ENCODE measurements at places on chromosomes 5 and 9.

DNA sequence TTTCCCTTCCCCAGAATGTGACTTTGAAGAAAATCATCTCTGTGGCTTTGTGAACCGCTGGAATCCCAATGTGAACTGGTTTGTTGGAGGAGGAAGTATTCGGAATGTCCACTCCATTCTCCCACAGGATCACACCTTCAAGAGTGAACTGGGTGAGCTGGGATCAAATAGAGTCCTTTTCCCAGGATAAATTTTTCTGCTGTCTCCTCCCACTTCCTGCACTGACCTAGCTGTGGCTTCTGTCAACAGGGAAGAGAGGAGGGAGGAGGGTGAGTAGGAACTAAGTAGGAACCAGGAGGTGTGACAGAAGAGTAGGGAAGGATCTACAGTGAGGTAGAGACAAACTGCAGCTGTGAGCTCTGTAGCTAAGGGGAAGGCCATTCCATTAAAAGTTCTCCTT, 69.3 kb downstream of the MAMDC2 start:
- DNase-seq = no peak

DNA sequence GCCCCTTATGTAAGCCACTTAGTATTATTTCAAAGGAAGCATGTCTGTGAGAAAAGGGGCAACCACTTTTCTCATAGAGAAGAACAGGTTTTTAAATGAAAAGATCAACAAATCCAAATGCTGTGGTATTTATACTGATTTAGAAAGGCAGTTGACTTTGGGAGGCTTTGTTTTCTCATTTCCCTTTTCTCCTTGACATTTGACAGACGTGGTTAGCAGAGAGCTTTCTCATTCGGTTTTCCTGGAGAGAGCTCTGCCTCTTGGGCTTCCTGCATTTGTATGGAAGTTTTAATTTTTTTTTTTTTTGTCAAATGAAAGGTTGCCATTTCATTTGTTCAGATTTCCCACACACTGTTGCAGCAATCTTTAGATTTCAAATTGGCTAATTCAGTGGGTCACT, 62.5 kb downstream of the EXOSC2 start:
- DNase-seq = no peak

GRCh38 chr5:154701181-154701580, 54.0 kb upstream of the LARP1 start:
- no peak for DNase-seq

DNA sequence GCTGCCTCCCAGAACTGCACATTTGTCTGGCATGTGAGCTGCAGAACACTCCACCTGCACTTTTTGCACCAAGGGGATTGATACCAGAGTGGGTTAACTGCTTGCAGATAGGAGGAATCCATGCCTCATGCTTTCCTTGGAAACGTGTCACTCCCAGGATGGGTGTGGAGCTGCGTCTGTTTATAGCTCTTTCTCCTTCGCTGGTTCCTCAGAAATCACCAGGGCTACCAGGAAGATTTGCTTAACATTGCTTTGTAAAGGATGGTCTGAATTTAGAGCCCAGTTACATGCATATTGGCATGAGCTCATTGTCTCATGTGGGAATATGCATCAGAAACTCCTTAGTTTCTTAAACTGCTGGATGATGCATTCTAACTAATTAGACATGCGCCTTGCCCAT, 234.6 kb downstream of the GADD45G start:
- no peak for DNase-seq

DNA sequence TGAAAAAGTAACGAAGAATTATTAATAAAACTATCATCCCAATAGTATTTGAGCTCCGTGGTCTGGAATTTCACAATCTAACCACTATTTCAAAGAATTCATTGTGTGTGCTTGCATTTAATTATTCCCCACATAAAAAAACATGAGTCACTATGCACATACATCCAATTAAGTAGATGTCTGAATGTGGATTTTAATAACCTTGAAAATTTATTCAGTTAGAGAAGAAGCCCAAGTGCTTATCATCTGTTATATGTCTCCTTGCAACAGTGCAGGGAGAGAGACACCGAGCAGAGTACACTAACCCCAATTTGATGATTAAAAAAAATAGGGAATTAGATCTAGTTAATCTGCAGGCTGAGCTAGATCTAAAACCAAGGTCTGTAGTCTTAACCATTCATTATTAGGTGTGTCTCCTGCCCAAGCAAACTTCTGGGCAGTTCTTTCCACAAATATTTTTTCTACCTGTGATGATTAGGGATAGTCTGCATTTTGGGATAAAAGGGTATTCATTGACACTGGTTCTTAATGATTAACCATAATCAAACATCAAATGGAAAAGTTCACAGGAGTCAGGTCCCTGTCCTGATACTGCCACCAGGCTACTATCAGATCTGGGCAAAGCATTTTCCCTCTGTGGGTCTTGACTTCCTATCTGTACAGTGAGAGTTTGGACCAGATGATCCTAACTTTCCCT, 164.2 kb downstream of the GRIA1 start:
- no peak for DNase-seq

DNA sequence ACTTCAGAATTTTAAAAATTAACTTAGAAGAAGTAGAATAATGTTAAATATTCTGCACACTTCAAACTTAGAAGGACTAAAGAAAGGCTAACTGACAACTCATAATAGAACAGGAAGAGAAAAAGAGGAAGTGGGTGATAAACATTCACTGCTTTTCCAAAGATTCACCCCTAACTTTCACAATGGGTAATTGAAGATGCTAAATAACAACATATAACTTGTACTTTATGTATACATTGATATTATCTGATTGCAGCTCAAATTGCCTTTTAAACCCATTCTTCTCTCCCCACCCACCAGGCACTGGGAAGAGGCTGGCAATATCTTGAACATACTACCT, 376.6 kb downstream of the EFNA5 start:
- no peak for DNase-seq

DNA sequence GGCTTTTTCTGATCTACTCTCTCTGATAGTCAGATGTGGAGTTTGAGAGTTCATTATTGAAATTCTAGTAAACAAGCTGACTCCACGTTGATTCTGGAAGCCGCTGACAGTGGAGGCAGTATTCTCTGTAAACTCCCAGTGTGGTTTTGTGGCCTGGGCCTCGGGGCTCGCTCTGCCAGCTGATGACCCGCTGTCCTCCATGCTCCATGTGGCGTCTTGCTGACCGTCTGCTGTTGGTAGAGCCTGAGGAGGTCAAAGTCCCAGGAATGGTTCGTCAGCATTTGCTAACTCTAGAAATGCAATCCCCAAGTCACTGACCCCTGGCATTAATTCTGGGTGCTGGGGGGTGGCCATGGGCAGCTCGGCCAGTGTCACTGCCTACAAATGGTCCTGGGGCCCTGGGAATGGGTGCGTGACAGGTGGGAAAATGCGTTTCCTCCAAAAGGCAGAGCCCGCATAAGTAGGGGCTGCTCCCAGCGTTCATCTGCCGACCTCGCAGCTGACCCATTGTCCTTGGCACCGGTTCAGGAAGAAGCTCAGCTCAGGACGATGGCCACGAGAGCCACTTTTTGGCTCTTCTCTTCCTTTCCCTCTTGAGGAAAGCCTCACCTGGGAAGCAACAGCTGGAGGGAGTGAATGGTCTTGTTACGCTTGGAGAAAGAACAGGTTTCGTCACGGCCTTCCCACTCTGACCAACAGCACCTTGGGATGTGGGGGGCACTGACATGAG, 55.1 kb downstream of the MRPL36 start:
- DNase-seq = no peak

GRCh38 chr9:68778635-68779034, 73.6 kb downstream of the PIP5K1B start:
- DNase-seq = no peak

- DNase-seq = no peak
These were observed 627.1 kb upstream of the WWC1 start for GRCh38 chr5:167664222-167664804.

DNA sequence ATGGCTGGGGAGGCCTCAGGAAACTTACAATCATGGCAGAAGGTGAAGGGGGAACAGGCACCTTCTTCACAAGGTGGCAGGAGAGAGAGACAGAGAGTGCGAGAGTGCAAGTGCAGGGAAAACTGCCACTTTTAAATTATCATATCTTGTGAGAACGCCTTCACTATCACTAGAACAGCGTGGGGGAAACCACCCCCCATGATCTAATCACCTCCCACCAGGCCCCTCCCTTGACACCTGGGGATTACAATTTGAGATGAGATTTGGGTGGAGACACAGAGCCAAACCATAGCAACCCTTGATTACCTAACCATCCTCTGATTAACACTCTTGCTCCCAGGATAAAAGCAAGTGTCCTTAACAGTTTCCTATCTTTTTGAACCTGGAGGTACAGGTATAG, 21.1 kb downstream of the ADAMTS19 start:
- no peak for DNase-seq

- no peak for DNase-seq
These were observed at the start of gene SLC6A3 for GRCh38 chr5:1445313-1445688. TSS of gene SLC6A3 (minus strand) at chr5:1445440. CDS start at chr5:1443197, 2,243 bp downstream.

DNA sequence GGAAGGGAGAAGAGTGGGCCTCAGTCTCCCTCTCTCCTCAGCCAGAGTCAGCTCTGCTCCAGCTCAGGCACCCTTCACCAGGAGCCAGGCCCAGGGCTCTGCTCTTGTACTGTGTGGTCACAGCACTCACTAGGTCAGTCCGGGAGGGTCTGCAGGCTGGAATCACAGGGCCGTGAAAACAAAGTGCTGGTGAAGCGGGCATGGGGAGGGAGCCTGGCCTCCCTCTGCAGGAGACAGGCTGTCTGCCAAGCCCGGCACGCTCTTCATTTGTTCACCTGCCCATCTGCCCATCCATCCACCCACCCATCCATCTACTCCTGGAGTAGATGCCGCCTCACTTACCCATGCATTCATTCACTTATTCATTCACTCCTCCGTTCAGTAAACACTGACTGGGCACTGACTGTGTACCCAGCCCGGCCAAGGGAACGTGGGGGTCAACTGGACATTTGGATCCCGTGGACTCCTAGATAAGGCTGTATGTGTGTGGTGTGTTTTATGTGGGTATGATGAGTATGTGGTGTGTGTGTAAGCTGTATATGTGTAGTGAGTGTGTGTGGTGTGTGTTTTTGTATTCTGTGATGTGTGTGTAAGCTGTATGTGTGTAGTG, 3.6 kb downstream of the SPAAR start:
- no peak for DNase-seq

DNA sequence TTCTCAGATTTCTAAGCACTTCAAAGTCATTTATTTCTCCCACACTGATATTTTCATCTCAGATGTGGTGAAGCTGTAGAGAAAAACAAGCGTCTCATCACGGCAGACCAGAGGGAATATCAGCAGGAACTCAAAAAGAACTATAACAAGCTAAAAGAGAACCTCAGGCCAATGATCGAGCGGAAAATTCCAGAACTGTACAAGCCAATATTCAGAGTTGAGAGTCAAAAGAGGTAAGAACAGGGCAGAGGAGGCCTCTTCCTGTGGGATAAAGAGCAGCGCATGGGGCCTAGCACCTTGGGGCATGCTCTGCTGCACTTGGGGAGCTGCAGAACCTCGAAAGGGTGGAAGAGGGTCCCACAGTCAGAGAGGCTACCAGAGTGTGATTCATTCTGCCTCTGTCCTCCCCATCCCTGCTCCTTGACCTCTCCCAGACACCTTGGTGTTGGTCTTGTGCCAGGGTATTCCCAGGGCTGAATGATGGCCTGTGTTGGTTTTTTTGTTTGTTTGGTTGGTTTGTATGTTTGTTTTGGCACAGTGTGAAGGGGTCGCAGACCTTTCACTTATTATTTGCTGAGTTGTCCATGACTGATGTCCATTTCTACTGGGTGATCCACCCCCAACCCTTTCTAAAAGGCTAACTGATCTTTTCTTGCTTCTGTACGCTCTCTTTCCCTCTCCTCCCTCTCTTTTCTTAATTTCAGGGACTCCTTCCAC, 248.9 kb downstream of the DOCK8 start:
- no peak for DNase-seq

DNA sequence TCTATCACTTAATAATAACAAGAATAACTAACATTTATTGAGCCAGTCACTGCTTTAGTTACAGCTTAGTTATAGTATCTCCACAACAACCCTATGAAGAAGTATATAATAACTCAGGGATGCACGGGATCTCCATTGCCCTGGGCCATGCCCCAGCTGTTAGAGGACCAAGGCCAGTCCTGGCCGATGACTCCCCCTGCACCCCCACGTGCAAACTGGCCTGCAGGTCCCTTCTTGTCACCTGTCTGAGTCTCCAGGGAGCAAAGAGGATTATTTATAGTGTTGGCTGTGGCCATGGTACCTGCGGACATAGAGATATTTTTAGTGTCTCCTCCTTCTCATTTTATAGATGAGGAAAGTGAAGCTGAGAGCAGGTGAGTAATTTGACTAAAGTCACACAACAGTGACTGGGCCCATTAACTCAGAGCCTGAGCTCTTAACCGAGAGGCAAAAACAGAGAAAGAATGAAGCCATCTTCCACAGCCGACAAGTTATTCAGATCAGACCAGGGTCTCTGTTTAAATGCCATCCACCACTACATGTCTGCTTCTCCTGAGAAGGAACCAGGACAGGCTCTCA, 94.4 kb downstream of the TMEM215 start:
- DNase-seq = no peak

All from effector memory CD4-positive, alpha-beta T cell (primary cell).